AG08396 (cell line): ENCODE measurements at places on chromosomes 6 and 20.
A peak's percentile ranks its signal among the peaks of the same experiment; 100 is the strongest.

DNA sequence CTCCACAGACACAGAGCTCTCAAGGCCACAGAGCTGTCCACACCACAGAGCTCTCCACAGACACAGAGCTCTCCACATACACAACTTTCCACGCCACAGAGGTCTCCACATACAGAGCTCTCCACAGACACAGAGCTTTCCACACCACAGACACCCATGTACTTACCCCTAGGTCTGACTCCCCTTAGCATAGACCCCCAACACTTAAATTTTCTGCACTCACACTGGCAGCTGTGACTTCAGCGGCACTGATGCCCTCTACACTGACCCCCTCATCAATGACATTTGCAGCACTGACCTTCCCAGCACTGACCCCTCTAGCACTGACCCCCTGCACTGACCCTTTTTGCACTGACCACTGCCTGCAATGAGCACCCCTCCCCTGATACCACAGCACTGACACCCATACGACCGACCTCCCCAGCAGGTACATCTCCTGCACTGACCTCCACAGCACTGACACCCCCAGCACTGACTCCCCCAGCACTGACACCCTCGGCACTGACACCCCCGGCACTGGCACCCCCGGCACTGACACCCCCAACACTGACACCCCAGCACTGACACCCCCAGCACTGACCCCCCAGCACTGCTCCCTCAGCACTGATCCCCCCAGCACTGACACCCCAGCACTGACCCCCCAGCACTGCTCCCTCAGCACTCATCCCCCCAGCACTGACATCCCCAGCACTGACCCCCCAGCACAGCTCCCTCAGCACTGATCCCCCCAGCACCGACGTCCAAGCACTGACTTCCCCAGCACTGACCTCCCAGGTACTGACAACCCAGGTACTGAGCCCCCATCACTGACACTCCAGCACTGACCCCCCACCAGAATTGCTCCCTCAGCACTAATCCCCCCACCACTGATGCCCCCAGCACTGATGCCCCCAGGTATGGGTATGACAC lies 56.5 kb downstream of the ERMARD start:
- no peak for DNase-seq

DNA sequence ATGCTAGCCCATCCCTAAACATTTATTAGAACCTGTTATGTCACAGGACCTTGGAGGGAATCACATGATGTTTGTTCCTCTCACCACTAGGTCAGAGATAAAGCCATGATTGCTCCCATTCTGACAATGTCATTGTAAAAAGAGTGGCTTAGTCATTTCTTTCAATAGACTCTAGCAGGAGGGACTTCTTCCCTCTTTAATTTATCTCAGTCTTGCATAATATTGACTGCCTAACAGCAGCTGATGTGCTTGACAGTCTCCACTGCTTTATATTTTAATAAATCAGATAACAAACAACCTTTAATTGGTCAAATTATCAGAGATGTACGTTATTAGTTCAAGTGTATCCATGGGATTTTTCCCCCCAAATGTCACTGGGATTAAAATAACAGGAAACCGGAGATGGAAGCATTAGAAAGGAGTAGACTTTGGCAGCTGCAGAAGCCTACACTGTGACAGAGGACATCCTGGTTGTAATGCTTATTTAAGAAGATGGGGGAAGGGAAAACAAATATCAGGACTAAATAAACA lies 39.6 kb downstream of the LAMA4 start:
- no peak for DNase-seq

GRCh38 chr6:168526841-168527281 lies 85.9 kb downstream of the SMOC2 start:
- no peak for DNase-seq

DNA sequence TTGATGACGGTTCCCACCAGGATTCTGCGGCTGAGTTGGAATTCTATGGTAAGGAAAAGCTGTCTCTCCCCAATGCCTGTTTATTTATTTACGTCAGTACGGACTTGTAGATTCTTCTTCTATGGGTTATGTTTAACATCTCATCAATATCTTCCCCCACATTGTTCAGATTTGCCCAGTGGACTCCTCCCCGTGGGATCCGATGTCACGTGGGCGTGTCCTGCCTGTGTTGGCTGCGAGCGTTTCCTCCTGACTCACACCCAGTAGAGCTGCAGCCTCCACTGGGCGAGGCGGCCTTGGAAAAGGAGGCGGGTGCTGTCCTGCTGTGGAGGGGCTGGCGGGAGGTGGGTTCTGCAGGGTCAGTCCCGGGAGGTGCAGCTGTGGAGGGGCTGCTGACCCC lies 46.8 kb upstream of the SLCO4A1 start:
- DNase-seq, result peak; percentile 89

DNA sequence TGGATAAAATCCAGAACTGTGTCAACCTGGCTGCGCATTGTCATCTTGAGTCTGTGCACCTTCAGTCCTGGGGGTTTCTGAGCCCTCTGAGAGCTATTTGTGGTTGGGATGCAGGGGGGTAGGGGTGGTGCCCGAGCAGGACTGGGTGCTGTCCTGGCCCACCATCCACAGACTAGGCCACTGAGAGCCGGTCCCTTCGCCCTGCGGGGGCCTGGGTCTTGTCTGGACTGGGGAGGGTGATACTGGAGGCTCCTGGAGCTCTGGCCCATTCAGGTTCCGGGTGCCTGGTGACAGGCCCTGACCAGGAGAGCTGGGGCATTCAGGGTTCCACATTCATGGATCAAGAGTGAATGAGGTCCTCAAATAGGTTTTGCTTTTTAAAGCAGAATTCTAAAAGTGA lies 20.9 kb downstream of the SPDEF start:
- DNase-seq, result no peak

DNA sequence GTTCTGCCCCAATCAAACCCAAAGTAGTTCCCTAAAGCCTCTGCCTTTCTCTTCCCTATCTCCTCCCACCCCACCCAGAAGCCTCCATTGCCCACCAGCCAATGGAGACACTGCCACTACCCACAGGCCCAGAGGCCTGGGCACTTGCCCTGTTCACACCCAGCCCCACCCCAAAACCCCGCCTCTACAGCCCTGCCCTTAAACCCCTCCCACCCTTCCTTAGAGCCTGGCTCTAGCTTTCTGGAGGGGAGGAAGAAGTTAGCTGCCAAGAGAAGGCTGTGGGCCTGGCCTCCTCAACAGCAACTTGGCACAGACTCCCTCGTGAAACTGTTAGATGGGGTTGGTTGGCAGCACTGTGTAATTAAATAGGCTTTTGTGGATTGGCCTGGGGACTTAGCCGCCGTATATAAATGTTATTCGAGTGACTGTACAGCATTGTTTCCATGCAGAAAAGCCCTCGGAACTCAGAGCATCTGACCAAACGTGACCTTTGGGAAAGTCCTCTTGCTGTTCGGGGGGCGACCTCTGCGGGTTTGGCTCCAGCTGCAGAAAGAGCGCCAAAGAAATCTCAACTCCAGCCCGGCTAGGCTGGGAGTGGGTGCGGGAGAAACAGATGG lies 31.4 kb downstream of the COL11A2 start:
- peak; percentile 89 for DNase-seq

GRCh38 chr20:40673442-40673841 lies 15.6 kb downstream of the MAFB start:
- no peak for DNase-seq

DNA sequence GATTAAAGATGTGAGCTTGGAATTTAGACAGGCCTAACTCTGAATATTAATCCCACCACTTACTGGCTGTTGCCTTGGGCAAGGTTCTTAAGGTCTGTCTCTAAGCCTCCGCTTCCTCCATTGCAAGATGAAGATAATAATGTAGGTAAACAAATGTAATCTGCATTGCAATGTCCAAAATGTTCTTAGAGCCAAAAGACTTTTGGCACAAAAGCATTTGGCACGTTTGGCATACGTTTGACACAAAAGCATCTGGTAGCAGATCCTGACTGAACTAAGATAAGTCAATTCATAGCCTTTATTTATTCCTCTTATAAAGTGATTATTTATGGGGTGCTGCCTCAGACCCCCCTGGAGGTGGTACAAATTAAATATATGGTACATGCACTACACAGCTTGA lies 229.9 kb upstream of the STXBP5 start:
- no peak for DNase-seq

DNA sequence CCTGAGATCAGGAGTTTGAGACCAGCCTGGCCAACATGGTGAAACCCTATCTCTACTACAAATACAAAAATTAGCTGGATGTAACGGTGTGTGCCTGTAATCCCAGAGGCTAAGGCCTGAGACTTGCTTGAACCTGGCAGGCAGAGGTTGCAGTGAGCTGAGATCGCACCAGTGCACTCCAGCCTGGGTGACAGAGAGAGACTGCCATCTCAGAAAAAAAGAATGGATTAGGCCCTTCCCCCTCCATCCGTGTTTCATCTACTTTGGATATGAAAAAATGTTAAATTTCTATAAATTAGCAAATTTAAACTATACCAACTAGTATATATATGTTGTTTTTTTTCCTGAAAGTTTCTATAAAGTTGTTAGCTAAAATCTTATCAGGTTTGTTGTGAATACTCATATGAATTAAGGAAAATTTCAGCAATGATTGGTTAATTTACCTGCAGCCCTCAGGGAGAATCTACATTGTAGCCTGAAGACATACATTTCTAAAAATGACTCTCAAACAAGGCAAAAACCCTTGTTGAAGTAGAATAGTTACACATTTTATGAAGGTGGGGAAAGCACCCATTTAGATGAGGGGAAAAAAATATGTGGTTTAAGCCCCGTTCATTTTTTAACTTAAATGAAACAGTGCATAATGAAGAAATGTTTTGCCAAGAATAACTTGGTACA lies 120.9 kb downstream of the TIAM2 start:
- DNase-seq, result no peak

GRCh38 chr6:47083586-47084047 lies 41.5 kb upstream of the ADGRF1 start:
- peak; percentile 28 for DNase-seq

- DNase-seq, result no peak
These were observed 11.7 kb upstream of the MAPK13 start for GRCh38 chr6:36118550-36119107.

DNA sequence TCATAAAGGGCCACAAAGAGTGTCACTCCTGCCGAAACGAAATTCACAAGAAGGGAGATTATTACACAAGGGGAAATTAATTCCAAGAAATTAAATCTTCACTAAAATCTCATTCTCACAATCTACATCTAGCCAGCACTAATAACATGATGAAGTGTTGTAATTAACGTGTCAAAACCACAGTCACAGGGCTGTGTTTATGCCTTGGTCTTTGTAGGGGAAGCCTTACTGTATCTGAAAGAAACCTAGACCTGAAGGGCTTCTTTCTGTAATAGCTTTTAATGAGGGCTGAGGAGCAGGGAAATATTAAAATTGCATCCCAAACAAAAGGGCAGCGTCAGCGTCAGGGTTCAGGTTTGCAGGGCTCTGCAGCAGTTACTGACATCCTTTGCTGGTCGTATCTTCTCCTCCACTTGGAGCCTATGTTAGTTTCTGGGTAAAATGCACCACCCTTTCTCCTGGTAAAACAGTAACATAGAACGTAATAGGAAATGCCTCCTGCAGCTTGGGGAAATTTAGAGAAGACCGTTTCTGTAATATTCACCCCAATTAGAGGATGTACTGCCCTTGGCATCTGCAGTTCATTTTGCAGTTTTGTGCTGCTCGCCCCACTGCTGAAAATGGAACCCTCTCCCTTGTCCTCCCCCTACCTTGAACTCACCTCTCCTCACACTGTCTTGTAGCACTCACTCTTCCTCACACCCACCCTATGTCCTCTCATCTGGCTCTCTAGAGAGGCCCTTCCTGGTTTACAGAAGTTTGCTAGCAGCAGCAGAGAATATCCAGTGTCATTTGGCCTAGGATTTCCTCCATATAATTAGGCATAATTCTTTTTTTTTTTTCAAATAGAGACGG lies 109.0 kb upstream of the TRAF3IP2 start:
- no peak for DNase-seq

GRCh38 chr20:47656318-47656717 lies 129.0 kb downstream of the SULF2 start:
- DNase-seq, result no peak

GRCh38 chr6:44227148-44227793 lies 3.9 kb downstream of the SLC29A1 start:
- DNase-seq, result no peak

- no peak for DNase-seq
These were observed 449.9 kb upstream of the SOX4 start for GRCh38 chr6:21143645-21144044.

DNA sequence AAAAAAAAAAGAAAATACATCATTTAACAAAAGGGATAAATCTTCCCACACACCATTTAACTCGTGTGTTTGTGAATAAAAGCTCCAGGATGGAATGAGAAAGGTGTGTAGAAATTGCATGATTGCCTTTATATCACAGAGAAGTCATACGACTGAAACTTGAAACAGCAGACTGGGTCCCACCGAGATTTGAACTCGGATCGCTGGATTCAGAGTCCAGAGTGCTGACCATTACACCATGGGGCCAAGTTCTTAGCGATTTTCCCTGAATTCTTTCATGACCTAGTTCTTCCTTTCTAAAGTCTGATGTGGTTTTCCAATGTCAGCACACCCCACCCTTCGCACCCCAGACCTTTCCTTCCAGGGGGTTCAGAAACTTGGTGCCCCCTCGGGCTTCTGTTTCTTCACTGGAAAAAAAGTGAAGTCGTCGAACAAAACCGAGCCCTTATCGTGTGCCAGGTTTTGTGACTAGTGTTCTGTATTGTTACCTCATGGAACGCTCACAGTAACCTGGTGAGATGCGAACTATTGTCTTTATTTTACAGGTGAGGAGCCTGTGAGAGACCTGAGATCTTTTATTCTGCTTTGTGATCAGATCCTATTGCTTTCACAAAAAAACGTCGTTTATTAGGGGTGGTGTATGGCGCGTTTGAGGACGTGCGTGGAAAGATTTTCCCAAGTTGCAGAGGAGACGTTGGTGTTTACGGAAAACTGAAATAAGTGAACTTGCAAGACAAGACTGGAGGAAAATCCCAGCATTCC lies 120.8 kb downstream of the OR2B2 start:
- DNase-seq, result peak; percentile 70
